ENCODE measurements at places on chromosomes 4 and X.

DNA sequence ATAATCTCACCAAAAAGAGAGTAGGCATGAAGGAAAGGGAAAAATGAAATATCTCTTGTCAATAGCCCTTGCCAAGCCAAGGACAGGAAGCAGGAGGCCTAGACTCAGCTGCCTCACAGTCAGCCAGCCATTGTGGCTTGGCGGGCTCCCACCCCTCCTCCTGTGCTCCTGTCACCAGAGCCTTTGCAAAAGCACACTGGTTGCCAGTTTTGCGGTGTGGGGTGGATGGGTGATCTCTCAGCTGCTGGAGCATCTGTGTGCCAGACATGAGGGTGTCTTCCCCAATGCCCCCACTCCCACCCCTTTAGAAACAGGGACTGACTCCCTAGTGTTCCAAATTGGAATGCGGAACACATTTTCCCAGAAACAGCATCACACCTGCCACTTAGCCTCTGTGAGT lies 26.1 kb downstream of the ARHGEF6 start:
- DNase-seq: no peak

DNA sequence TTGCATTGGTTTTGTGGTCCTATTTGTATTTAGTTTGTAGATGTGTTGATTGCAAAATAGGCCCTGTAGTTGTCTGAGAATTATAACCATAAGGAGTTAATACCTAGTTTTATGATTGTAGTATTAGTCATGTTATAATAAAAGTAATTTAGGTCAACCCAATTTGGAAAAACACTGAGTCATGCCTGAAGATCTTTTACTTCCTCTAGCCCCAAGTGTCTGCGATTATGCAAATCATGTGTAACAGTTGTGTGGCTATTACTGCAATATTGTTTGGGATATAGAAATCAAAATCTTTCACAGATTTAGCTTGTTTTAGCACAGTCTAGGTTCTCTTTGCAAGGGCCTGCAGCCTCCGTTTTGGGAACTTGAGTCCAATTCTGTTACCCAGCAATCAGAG lies 12.6 kb downstream of the SRD5A3 start:
- no peak for DNase-seq

DNA sequence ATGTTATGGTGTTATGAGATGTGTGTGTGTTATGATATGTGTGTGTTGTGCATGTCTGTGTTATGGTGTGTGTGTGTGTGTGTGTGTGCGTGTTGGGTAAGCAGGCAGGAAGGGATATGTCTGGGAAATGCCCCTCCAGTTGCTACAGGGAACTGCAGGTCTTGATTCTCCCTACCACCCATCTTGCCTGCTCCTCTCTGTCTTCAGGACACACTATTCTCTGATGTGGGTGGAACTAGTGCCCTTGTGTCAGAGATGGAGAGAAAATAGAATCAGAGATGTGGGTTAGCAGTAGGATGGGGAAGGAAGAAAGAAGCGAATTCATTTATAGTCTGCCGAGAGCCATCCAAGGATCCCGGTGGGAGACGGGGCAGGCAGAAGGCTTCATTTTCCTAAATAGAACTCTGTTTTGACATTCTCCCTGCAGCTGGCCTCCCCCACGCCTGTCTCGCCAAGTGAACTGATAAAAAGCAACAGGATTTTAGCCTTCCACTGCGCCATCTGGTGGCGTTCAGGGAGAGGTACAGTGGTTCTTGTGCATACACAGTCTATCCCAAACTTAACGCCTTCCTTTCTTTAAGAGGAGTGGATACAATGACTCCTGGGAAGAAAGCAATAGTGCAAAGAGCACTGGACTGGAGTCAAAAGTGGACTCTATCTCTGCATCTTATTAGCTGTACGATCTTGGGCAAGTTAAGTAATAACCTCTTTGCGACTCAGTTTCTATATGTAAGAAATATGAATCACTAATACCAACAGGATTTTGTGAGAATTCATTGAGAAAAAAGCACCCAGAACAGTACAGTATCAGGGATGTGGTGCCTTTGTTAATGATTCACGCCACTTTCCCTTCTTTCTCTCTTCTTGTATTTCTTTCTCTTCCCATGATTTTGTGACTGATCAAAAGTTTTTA lies 14.1 kb upstream of the MGST2 start:
- peak; percentile 40 for DNase-seq

DNA sequence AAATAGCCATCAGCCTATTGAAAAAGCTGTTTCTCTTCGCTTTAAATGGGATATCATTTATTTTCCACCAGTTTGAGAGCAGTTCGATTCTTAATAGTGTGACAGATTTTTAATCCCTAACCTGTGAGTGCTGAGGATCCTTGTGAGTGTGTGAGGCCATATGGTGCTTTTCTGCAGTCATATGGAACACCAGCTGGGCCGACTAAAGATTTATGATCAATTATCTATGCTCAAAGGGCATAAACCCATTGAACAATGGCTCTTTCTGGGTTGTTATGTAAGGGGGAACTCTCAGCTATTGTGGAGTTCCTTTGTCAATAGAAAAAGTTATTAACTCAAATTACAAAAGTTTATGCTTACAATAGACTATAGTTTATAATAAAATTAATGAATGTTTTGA lies 1003.6 kb downstream of the FAT4 start:
- DNase-seq: no peak

- no peak for DNase-seq
These were observed 404.7 kb downstream of the NAF1 start for GRCh38 chr4:162761965-162762364.

- no peak for DNase-seq
These were observed 75.4 kb upstream of the SPIN4 start for GRCh38 chrX:63426519-63426918.

GRCh38 chr4:3436798-3437581 lies 4.8 kb upstream of the HGFAC start:
- no peak for DNase-seq

- no peak for DNase-seq
These were observed 42.8 kb upstream of the CHRNA9 start for GRCh38 chr4:40292313-40292759.

- no peak for DNase-seq
These were observed 298.1 kb downstream of the ANKRD50 start for GRCh38 chr4:124414276-124415040.

- DNase-seq: no peak
These were observed 433.8 kb downstream of the NAF1 start for GRCh38 chr4:162732876-162733275.

DNA sequence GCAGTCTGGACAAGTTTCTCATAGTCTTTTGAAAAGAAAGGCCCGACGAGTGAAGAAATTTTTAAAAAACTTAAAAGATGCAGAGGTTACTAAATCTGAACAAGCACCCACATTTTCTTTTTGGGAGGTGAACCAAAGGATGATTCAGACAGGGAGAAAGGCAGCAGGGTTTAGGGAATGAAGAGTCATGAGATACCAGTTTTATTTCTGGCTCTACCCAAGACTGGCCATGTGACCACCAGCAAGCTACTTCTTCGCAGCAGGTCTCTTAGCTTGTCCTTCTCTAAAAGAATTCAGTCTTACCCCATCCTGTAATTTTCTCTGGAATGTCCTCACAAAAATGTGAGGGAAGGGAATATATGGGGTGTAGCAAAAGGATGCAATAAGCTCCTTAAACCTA lies 37.6 kb downstream of the AMOT start:
- DNase-seq: no peak

GRCh38 chr4:6365545-6366086 lies 96.0 kb downstream of the WFS1 start:
- no peak for DNase-seq

- DNase-seq: no peak
These were observed 230.2 kb downstream of the MID1 start for GRCh38 chrX:10390187-10390586.

- no peak for DNase-seq
These were observed 1382.0 kb downstream of the FAM133A start for GRCh38 chrX:95055991-95056390.

DNA sequence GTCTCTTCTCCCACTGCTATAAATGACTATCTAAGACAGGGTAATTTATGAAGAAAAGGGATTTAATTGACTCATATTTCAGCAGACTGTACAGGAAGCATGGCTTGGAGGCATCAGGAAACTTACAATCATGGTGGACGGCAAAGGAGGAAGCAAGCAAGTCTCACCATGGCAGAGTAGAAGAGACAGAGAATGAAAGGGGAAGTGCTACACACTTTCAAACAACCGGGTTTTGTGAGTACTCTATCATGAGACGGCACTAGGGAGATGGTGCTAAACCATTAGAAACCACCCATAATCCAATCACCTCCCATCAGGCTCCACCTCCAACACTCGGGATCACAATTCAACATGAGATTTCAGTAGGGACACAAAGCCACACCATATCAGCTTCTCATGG lies 11.1 kb downstream of the UBE2NL start:
- DNase-seq: no peak

DNA sequence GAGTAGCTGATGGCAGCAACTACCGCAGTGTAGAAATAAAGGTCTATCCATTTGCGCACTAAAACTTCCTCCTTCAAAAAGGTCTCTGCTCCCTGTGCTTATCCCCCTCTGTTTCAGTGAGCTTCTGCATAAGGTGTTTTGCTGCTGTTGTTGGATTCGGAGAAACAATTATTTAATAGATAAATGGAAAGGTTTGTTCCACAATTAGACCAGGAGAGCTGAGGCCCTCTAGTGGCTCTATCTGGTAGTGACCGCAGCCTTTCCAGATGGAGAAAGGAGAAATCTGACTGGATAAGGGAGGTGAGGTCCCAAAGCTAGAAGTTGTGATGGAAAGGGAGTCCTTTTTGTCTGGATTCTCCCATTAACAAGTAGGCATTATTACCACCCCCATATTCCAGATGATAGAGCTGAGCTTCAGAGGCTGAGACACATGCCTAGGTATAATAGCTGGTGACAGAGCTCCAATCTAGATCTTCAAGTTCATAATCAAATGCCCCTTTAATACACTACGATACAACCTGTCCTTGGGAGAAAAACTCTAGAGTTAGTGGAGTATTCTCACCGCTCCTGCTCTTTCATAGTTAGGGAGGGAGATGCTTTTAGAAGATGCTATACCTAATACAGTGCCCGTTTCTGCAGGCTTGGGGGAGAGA lies 5.1 kb upstream of the GABRQ start:
- no peak for DNase-seq

DNA sequence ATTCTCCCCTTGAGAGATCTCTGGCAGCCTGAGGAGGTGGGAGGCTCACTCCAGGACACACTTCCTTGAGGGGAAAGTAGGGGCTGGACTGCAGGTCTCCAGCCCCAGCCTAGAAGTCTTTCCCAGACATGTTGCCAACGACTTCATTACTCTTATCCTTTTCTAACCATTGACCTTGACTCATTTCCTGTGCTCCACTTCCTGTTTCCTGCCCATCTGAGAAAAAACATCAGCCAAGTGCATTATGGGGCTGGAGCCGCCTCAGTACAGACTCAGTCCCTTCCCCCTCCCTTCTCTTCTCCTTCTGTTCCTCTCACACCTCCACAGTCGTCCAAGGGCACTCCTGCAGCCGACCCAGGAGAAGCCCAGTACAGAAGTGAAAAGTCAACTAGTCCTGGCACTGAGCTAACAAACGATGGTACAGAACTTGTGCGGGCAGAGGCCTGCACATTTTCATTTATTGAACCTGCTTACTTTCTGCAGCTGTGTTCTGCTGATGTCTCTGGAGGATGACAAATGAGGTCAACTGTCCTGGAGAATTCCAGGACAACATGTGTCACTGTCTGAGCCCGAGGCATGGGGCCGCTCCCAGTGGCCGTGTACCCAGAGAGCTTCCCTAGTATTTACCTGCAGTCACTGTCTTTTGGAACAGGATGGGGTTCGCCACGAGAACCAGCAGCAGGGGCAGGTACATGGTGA lies 20.1 kb downstream of the GPR143 start:
- no peak for DNase-seq

Data from stimulated activated CD8-positive, alpha-beta memory T cell treated with anti-CD3 and anti-CD28 coated beads, Interleukin-7, amount 100 ng/mL, for 4 hours (primary cell).